Right atrium auricular region (tissue), 2 donors: ENCODE measurements at places on chromosomes 2 and 18. TPM values are rescaled to one million over a fixed set of nuclear protein-coding genes. Genes with fewer than 3 reads are reported as not detected.

DNA sequence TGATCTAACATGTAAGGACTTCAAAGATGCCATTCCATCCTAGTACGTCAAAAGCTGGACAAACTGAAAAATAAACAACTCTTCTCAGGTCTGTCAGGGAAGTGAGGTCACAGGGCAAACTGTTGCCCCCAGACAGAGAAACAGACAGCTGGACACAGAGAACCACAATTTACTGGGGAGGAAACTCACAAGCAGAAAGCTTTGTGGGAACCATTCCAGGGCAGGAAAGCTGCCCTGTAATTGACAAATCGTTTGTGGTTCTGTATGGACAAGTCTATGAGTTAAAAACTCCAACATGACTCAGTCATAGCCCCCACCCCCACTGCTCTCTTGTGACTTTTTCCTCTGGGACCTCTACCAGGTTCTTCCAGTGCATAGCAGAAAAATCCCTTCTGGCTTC is 28.4 kb downstream of the MCEE start:
- H3K36me3 ChIP-seq: no peaks in the 10 kb centered on the region
- no peak overlapping the region for H3K4me3 ChIP-seq
- no peak overlapping the region for H3K27ac ChIP-seq
- H3K4me1 ChIP-seq: no peaks in the 10 kb centered on the region
- no peak for DNase-seq
- no peaks in the 10 kb centered on the region for H3K27me3 ChIP-seq

DNA sequence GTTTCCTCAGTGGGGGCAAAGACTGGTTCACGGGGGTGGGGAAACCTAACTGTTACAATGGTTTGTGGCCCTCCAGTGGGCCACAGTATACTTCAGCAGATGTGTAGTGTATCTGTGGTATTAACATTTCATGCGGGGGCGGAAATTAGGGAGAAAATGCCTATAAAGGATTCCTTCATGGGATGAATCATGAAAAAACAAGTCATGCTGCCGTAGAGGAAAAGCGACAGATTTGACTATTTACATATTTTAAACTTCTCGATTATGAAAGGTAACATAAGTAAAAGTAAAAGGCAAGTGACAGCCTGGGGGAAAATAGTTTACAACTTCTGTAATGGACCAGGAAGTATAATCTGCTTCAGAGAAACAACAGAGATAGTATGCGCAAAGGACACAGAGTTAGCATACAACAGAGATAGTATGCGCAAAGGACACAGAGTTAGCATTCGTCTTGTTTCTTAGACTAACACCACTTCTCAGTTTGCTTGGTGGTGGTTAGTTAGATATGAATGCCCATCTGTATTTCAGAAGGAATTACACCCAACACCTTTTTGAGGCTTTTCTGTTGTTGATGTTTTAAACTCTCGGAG is 41.1 kb downstream of the MRPS9 start:
- H3K27me3 ChIP-seq: no peaks in the 10 kb centered on the region
- no peaks in the 10 kb centered on the region for H3K36me3 ChIP-seq
- H3K4me1 ChIP-seq: no peaks in the 10 kb centered on the region
- no peak overlapping the region for H3K27ac ChIP-seq

DNA sequence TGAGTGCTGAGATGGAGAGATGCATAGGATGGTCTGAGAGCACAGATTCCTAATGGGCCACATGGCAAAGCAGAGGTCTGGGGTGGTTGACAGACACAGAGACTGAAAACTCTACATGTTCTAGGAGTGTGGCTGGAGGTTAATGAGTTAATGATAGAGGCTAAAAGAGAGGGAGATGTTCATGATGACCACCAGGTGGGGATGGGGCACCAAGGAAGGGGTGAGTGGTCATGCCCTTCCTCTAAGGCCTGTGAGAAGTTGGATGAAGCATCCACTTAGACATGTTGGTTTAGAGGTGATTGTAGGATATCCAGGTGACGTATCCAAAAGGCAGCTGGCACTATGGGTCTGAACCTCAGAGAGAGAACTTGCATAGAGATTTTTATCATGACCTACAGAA is 102.1 kb downstream of the LRP2 start:
- no peaks in the 10 kb centered on the region for H3K4me1 ChIP-seq
- no peak overlapping the region for H3K27ac ChIP-seq
- no peaks in the 10 kb centered on the region for H3K36me3 ChIP-seq
- H3K4me3 ChIP-seq: no peak overlapping the region
- H3K27me3 ChIP-seq: no peaks in the 10 kb centered on the region

Gene CAPN14
- total RNA-seq: 0.22 TPM

Gene FHOD3
- 114 TPM for total RNA-seq
